ENCODE measurements at places on chromosomes 11 and 22.

DNA sequence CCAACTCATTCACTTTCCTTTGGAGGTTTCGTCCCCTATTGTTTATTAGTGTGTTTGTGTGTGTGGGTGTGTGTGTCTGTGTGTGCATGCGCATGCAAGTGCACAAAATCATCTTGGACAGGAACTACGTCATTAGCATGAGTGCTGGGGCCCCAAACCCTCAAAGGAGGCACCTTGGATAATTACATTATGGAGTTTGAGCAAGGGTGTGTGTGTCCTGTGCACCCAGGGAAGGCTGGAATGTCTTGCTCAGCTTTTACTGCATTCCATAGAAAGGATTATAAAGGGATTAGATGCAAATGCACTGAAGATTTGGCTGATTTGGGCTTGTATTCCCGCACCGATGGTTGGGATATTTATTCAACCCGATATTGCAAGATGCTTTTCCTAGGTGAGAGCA, 203.4 kb upstream of the NAV2 start:
- DNase-seq: no peak

DNA sequence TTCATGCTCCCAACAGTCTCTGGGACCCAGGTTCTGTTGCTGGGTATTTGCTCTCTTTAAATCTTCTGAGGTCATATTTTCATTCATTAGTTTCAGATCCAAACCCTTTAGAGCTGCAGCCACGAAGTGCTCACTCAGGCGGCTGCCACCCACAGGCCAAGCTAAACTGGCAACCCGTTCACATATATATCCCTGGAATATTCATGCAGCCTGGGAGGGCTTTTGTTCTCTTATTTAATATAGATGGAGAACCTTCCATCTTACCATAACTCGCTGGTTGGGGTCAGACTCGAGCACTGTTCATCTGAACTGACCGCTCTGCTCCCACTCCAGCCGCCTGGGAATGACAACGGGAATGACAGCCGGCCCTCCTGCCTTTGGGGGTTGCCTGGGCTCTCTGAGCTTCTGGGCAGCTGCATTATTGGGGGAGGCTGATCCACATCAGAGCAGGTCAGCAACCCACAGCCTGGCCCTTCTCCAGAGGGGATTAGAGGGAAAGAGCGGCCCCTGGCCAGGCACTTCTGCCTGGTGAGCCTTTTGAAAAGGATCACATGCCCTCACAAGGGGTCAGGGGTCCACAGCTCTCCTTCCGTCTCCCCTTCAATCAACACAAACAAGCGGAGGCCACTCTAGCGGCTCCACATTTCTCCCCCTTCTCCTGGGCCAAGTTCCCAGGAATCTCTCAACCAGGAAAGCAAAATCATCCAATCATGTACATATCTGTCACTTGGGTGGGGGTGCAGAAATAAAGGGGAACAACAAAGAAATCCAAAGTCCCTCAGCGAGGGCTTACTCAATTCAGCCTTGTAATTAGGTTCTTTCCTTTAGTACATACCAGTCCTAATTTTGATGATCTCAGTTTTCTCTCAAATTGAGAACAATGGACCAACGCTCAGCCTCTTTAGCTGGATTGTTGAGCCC, 11.8 kb downstream of the TMEM184B start:
- DNase-seq: no peak

DNA sequence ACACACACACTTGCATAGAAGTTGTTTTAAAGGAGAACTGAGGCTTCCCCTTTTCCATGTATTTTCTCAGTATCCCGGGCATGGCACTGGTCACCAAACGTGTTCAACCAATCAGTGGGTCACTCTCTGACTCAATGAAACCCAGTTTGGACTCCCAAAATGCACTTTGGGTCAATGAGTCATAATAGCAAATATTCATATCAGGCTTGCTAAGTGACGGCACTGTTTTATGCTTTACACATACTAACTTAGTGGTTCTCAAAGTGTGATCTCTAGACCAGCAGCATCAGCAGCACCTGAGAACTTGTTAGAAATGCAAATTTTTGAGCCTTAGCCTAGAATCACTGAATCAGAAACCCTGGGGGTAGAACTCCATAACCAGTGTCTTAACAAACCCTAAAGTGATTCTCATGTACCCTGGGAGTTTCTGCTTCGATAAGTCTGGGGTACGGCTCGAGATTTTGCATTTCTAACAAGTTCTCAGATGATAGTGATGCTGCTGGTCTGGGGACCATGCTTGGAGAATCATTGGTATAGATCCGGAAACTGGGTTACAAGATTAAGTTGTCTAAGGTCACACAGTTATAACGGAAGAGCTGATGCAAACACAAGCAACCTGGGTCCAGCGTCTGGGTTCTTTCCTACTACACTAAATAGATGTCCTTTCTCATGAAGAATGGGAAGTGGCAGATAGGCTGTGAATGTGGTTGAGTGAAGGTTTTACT, 35.6 kb downstream of the ETS1 start:
- DNase-seq: no peak

GRCh38 chr11:76380159-76380976, 564 bp downstream of the THAP12 start:
- peak; percentile 28 for DNase-seq

- no peak for DNase-seq
Measured at GRCh38 chr22:23790819-23791737, 4.3 kb downstream of the SMARCB1 start.

DNA sequence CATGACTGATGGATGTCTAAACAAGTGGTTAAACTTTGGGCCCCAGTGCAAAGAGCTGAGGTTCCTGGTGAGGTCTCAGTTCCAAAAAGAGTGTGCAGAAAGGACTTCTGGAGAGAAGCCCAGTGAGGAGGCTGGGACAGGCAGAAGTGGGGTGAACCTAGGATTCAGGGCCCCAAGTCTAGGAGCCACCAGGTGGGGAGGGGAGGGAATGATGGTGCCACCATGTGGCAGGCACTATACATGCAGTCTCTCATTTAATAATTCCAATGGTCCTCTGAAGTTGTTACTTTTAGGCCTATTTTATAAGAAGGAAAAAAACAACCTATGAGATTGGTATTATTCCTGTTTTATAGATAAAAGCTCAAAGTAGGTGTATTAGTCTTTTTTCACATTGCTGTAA, 102.0 kb downstream of the INSC start:
- no peak for DNase-seq

DNA sequence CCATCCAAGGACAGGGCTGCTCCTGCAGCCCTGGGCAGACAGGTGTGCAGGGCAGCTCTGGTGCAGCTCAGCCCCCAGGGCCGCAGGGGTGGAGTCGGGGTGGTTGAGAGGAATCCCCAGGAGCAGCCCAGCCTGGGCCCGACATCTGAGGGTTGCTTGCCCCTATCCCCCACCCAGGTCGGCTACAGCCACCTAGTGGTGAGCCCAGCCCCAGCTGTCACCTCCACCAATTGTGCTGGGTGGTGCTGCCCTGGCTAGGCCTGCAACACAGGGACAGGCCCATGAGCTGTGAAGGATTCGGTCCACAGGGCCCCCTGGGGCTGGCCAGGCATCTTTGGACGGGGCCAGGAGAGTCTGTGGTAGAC, 29.6 kb downstream of the RTN4R start:
- peak; percentile 56 for DNase-seq

GRCh38 chr11:117316197-117316961, at the start of gene BACE1:
Gene BACE1, minus strand, starts transcription at chr11:117316256. Its CDS starts 461 bp downstream, at chr11:117315795.
- DNase-seq: peak; percentile 85

DNA sequence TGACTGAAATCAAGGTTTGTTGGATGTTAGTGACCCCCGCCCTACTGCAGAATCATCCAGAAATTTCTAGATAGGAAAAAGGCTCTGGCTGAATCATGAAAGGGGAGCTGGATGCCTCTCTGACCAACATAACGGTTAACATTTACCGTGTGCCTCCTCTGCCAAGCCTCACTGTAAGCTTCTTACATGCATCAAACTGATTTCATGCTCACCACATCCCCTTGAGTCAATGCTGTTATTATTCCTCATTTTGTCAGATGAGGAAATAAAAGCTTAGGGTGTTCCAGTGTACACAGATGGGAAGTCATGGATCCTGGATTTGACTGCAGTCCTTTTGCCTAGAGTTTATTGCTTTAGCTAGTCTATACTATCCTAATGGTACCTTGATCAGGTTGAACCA, 5.9 kb upstream of the HMOX1 start:
- no peak for DNase-seq

DNA sequence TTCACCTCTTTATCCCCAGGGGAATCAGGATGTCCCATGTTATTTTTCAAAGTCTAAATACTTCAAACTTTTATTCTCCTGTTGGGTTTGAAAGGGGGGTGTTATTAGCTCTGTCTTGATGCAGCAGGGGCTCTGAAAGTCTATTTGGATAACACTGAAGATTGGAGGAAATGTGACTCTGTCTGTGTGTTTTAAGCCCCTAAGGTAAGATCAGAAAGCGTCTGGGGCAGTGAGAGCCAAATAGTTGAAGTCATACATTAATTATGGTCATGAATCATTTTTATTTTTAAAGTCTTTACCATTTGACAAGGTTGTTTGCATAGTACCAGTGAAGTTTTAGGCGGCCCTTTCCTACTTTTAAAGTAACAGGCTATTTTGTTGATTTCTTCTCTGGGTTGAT, 139.0 kb downstream of the UVRAG start:
- no peak for DNase-seq

DNA sequence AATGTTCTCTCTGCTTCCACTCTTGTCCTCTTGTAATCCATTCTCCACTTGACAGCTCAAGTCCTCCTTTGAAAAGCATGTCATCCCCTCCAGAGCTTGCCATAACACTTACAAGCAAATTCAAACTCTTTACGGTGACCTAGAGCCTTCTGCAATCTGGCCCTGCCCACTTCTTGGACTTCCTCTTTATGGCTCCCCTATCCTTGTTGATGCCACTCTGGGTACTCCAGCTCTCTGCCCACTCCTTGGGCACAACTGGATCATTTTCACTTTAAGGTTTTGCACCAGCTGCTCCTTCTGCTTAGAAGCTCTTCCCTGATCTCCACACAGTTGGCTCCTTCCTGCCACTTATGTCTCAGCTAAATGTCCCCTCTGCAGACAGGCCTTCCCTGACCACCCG, 217.9 kb downstream of the DSCAML1 start:
- no peak for DNase-seq

DNA sequence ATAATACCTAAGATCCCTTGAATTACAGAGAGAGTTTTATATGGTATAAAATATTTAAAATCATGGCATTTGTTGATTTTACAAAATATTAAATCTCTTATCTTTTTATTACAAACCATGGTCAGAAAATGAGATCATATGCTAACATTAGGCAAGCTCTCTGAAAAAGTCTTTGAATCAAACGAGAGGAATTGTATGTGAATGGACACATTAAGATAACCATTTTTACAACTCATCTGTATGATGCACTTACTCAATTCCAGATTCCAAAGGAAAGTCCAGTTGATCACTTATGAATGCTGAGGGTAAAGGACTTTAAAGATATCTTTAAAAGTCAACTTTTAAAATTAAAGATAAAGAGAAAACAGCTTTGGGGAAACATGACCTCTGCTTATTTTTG, 83.5 kb upstream of the LUZP2 start:
- DNase-seq: no peak

DNA sequence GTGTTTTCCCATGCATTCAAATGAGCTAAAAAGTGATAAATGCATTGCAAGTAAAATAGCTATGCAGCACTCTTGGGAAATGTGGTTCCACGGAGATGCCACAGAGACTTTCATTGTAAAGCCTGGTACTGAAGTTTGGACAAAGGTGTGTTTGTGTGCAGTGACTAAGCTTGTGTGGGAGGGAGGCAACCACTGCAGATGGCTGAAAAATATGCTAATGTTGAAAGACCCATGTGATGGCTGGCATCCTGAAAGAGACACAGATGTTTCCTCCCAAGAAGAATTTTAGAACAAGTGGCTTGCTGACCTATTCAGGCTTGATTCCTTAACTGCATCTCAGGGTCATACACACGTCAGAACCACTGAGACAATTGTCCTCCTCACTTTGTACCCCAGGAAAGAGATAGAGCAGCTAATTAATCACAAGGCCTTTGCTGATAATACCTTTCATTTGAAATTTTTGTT, 73.8 kb downstream of the FAM76B start:
- DNase-seq: peak; percentile 90

- DNase-seq: peak; percentile 91
Measured at GRCh38 chr11:73942010-73942409, 8.8 kb upstream of the DNAJB13 start.

- DNase-seq: peak; percentile 89
Measured at GRCh38 chr11:29452146-29452545, 564.7 kb downstream of the KCNA4 start.

GRCh38 chr11:120126620-120127019, 11.3 kb downstream of the TRIM29 start:
- DNase-seq: no peak

- DNase-seq: peak; percentile 4
Measured at GRCh38 chr11:34251589-34251980, 106.2 kb downstream of the ABTB2 start.

DNA sequence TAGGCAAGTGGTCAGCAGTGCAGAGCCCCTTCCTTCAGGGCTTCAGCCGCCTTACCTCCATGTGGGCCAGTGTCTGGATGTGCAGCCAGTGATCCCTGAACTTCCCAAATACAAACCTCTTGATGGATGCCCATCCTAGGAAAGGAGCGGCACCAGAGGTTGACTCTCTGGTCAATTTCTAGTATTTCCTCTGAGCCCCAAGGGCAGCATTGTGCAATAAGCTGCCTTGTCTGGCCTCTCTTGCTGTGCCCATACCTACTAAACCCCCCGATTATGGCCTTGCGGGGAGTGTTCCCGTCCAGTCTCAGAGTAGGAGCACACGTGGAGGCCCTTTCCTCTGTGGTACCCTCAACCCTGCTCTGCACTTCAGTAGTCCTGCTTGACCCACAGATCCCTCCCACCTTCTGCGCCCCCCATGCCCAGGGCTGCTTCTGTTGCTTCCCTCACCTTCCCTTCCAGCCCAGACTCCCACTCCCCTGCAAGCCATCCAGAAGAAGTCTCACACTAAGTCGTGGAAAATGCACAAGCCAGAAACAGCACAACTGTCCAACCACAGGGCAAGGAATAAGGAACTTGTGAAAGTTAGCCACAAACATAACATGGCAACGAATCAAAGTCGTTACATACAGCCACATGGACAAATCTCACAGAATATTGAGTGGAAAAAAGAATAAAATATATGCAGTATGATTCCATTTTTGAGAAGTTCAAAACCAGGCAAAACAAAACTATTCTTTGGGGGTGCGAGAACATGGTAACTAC, 39.6 kb upstream of the HORMAD2 start:
- DNase-seq: no peak

GRCh38 chr22:26474682-26475081, 8.9 kb downstream of the HPS4 start:
- DNase-seq: peak; percentile 42

GRCh38 chr11:79510960-79511359, 70.1 kb upstream of the TENM4 start:
- DNase-seq: no peak

Measured in dermis blood vessel endothelial cell (primary cell).